ENCODE measurements at places on chromosomes 16 and 17.

GRCh38 chr17:17804007-17804406 lies 32.8 kb downstream of the SREBF1 start:
- no peak for DNase-seq

- DNase-seq, result peak; percentile 45
These were observed 514 bp downstream of the UBFD1 start for GRCh38 chr16:23557779-23558702.

DNA sequence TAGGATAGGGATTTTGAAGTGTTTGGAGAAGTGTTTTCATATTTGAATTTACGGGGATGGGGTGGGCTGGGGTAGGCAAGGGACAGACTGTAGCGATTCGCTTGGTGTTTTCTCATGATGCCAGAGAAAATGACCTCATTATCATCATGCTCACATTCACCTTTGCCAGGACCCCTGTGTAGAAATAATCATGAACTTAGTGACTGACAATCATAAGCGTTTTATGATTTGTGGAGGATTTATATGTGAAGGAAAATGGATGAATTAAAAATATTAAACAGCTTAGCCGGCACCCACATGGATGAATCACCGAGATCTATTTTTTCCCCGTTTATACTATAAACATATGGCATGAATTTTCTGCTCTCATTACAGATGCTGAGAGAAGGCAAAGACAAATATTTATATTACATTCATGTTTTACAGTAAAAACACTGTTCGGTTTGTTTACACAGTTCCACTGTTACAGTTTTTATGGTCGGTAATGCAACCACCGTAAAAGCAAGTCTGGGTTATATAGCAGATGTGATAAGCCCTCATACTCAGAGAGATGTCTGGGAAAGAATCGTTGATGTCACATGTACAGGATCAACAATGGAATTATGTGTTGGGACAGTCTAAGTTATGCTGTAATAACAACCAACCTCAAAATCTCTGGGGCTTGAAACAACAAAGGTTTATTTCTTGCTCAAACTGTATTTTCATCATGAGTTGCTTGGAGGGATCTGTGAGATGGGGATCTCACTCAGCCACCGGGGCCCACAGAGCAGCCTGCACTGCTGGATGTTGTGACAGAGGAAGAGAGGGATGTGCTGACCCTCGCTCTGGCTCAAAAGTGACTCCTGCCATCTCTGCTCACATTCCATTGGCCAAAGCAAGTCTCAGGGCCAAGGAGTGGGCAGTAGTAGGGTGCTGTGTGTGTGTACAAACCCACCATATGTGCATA lies 85.1 kb downstream of the WWOX start:
- DNase-seq, result no peak

- DNase-seq, result no peak
These were observed 13.4 kb downstream of the IRF8 start for GRCh38 chr16:85912211-85912974.

- no peak for DNase-seq
These were observed 23.0 kb downstream of the RARA start for GRCh38 chr17:40331743-40332641.

GRCh38 chr16:68823401-68824135 lies 19.8 kb upstream of the TANGO6 start:
- DNase-seq, result no peak

GRCh38 chr17:18850679-18851078 lies 7.3 kb upstream of the PRPSAP2 start:
- no peak for DNase-seq

DNA sequence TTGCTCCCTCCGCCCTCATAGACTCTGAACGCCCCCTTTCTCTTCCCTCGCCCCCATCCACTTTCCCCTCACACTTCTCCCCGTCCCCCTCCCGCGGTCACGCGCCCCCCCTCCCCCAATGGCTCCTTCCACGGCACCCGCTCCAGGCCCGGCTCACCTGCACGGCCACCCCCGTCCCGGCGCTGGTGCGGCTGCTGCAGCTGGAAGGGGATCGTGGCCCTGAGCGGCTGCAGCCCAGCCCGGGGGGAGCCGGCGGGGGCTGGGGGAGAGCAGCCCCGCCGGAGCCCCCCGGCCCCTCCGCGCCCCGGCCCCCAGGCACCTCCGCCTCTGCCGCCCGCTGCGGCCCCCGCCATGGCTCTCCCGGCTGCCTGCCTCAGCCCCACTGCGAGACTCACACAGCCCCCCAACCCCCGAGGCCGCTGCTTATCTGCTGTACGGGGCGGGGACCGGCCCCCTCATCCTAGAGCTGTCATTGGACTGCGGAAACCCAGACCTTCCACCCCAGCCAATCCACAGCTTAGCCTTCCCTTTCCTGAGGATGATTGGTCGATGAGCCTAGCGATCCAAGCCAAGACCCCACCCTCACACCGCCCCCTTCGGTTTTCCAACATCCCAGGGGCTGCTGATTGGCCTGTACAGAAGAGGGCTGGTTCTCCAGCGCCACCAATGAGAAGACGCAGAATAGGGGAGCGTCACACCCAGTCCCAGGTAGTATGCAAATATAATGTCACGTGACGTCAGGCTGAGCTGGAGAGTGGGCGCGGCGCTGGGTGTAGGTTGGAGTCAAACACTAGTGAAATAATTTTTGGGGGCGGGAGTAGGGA lies at the start of gene FAM117A:
FAM117A (minus strand) TSS at position 397 of the 824 bp plus-strand sequence; CDS start at position 353, 44 bp downstream.
- DNase-seq, result peak; percentile 97

DNA sequence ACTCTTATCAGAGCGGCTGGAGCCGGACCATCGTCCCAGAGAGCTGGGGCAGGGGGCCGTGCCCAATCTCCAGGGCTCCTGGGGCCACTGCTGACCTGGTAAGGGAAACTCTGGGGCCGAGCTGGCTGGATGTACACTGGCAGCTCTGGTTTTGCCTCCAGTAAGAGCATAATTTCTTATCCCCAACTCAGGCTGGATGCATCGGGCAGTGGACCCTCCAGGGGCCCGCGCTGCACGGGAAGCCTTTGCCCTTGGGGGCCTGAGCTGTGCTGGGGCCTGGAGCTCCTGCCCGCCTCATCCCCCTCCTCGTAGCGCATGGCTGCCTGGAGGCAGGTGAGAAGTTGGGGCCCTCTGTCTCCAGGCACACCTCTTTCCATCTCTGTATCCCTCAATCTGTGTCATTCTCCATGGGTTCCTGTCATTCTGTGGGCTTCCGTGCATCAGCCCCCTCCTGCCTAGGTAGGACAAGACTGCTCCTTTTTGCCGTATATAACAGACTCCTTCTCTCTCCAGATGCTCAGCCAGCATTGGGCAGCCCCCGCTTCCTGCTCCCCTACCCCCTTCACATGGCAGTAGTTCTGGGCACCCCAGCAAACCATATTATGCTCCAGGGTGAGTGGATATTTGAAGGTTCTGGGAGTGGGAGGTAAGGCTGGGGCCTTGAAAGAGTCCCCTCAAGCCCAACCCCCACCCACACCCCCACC lies 9.4 kb upstream of the TMEM88 start:
- no peak for DNase-seq

DNA sequence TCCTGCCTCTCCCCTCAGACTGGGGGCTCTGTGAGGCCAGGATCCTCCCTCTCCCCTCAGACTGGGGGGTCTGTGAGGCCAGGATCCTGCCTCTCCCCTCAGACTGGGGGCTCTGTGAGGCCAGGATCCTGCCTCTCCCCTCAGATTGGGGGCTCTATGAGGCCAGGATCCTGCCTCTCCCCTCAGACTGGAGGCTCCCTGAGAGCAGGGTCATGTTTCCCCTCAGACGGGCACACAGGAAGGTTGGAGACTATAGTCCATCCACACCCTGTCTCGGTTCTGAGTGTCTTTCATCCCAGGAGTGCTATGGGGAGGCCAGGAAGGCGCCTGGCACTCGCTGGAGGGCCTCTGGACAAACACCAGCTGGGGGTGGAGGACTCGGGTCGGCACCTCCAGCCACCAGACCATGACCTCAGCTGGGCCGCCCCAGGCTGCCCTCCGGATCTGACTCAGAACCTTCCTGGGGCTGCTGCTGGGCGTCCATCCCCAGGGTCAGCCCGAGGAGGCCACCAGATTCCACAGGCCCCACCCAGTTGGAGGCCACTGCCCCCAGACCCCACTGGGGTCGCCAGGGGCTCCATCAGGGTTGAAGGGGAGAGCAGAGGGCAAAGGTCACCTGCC lies 21.9 kb upstream of the DLX4 start:
- DNase-seq, result no peak

DNA sequence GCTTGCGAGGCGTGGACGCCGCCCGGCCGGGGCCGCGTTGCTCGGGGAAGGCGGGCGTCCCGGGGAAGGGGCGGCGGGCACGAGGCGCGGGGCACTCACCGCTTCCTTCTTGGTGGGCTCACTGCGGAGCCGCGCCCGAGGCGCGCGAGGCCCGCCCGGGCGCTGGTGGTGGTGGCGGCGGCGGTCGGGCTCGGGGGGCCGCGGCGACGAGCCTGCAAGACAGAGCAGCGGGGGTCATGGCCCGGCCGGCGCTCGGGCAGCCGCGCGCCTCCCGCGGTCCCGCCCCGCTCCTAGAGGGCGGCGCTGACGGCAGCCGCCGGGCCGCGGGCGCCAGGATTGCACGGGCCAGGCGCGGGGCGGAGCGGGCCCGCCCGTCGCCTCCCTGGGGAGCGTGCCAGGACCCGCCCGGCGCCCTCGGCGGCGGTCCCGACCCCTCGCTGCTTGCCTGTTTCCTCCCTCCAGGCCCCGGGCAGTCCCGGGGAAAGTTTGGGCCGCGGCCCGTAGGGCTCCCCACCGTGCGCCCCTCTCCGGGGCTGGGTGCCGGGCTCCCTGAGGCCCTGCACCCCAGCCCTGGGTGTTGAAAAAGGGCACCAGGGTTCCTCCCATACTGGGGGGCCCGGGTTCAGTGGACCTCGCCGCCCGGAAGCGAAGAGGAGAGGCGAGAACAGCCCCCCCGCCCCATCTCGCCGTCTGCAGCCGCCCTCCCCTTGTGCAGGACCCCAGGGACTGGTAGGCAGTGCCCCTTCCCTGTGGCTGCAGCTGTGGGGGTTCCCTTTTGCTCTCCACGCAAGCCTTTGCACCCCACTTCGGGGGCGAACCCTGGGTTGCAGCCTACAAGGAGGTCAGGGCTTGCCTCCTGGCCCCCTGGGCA lies at the start of gene C16orf74:
C16orf74 (minus strand) TSS at position 270 of the 871 bp plus-strand sequence. CDS start 15,879 bp downstream, outside the sequence.
- DNase-seq, result peak; percentile 40
